Esophagus squamous epithelium (tissue), 5 donors: ENCODE measurements at places on chromosomes 6 and 20.

DNA sequence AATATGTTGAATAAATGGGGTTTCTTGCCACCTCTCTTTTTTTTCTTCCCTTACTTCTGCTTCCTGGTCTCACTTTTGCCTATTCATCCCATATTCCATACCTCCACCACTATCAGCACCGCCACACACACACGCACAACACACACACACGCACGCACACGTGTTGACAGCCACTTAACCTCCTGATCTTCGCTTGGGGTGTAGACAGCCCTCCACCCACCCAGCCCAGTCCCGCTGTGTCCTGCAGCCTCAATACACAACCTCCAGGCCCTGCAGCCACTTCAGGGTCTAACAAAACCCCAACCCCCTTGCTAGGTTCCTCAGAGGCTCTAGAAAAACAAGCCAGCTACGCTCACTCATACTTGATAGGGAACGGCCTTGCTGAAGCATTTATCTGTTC is 72.3 kb downstream of the LINC00237 start:
- DNase-seq: no peak

GRCh38 chr6:10901770-10902169 is 14.9 kb downstream of the SYCP2L start:
- DNase-seq: no peak

DNA sequence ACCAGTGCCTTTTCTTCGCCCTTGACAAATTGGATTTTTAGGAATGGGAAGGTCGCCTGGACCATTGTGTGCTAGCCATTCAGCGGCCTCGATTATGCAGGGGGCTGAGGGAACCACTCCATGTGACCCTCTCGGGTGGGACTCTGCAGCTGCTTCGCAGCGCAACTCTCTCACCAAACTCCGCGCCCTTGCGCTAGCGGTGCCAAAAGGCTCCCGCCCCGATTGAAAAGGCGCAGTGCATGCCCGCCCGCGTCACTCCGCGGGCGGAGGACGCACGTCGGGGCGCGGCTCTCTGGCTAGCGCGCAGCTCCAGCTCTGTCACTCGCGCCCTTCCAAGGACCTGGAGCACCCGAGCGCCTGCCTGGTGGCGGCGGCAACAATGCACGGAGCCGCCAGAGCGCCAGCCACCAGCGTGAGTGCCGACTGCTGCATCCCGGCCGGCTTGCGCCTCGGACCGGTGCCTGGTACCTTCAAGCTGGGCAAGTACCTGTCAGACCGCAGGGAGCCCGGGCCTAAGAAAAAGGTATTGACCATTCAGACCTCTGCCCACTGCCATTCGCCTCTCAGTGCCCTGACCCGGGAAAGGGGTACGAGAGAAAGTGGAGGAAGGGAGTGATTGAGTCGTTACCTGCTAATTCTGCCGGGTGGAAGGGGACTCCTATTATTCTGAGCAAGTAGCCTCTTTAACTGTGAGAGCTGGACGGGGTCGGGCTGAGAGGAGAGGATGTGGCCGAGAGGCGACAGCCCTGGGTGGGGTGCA is at the start of gene PRDM13:
Gene PRDM13, plus strand, starts transcription at position 178 of the 760 bp plus-strand sequence. Its CDS starts 202 bp downstream, at position 380.
- DNase-seq: no peak

DNA sequence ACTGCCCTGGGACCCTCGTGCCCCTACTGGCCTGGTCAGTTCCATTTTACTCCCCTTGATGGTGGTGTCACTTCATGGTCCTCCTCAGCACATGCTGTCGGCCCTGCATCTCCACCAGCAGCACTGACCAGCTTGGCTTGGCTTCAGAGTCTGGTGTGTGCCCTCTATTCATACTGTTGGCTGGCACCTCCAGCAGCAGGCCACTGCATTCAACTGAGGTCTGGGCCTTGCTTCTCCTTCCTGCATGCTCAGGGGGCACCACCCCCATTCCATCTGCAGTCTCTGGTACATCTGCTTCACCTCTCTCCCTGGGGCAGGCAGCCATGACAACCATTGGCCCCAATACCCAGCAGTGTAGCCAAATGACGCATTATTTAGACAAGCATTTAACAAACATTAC is 155.9 kb downstream of the SLC24A3 start:
- no peak for DNase-seq

DNA sequence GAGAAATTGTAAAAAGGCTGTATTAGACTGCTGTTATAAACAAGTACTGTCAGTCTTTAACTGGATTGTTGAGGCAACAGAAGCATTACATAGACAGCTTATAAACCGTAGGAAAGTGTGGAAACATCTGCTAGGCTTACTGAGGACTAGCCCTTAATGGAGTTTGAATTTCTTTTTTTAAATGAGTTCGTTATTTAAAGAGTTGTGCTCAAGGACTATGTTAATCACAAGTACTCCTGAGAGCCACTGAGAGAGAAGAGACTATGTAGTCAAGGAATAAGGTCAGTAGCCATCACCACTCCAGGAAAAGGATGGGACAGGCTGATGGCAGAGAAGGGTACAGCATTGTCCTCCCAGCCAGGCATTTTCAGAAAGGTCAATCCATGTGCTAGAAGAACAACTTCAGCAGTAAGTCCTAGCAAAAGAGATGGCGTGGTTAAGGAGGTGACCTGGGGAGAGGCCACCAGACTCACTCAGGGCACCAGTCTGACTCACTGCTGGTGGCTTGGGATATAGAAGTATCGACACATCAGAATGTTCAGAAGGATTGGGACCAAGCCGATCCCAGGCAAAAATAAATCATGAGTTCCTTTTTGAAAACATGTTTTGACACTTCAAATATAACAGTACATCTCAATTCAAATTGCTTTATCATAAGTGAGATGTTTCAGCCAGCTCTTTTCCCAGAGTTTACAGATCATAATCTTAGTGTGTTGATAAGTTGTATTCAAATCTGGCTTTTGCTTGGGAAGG is 6.4 kb downstream of the RPS12 start:
- no peak for DNase-seq

GRCh38 chr6:135458051-135458450 is 39.5 kb downstream of the AHI1 start:
- no peak for DNase-seq

- DNase-seq: no peak
Observed at GRCh38 chr20:14865169-14865568, 527.8 kb upstream of the FLRT3 start.

DNA sequence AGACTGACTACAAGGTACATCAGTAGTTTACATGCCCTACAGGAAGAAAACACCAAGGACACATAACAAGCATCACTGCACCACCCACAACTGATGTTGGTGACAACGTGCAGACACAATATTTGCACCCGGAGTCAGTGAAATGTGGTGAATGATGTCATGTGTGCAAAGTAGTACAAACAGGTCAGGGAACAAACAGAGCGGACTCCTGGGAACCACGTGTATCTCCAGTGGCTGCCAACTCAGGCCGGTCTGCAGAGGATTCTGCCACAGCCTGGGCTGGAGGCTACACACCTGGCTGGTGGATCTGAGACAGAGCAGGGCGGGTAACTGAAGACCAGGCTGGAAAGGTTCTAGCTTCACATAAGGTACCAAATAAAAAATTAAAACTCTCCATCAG is 28.2 kb upstream of the RPS6KA2 start:
- no peak for DNase-seq

DNA sequence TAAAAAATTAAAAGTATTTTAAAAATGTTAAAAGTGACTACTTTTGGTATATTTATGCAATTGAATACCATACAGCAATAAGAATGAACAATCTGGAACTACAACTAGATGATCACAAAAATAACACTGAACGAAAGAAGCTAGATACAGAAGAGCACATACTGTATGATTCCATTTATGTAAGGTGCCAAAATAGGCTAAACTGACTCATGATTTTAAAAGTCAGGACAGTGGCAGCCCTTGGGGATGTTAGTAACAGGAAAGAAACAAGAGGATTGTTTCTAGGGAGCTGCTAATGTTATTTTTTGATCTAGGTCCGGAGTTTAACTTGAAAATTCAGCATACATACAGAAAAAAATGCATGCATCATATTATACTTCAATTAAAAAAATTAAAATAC is 42.3 kb downstream of the KIF13A start:
- DNase-seq: no peak

GRCh38 chr6:12637960-12638641 is 78.5 kb upstream of the PHACTR1 start:
- no peak for DNase-seq

DNA sequence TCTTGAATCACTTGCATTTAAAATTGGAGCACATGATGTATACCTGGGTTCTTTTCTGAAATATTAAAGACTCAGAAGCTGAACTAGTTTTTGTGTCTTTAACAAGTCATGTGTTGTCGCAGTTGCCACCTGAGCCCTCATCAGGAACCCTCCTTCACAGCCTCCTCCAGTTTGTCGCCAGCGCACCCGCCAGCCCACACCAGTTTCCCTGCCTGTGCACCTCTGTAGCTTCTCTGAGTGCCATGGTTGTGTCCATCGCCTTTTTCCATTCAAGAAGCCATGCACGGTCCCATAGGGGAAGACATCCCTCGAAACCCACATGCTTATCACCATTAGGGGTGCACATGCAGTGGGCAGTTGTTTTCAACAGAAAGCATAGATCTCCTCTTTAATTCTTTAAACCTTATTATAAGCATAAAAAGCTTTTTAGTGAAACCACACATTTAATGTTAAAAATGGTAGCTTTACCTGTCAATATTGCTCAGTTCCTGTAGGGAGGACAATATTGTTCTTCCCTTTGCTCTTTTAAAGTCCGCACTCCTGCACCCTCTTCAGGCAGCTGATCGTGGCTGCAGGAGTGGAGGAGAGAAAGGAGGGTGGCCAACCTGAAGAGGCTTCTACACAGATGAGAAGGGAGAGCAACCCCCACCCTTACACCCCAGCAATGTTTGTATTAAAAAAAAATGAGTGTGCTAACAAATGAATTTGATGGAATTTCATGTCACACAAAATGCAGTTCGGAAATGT is 121.9 kb downstream of the CFAP61 start:
- DNase-seq: no peak

DNA sequence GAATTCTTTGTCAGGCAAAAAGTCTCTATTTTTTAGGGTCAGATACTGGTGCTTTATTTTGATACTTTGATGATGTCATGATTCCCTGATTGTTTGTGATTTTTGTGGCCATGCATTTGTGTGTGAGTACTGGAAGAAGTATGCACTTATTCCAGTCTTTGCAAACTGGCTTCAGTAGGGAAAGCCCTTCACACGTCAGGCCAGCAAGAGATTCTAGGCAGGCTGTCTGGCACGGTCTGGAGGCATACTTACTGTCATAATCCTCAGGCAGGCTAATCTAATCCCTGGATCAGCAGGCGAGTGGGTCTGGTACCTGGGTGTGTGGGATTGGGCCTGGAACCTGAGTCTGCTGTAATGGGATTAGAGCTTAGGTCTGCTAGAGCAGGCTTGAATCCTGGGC is 391.8 kb upstream of the MMS22L start:
- no peak for DNase-seq

DNA sequence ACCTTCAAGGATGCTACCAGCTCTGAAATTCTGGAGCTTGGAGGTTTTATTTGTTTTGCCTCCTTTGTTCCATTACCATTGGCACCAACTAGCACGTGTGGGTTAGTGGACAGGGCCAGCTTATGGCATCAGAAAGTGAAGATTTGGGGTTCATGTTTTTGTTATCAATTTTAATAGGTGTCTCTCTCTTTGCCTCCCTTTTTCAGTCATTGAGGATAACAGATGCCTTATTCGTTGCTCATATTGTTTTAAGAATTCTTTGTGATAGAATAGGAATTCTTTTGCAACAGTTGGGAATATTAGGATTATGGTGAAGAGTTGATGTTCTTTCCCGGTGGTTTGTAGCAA is 22.9 kb downstream of the TMC2 start:
- no peak for DNase-seq

GRCh38 chr20:24589815-24590177 is 120.4 kb downstream of the SYNDIG1 start:
- DNase-seq: no peak

- no peak for DNase-seq
Observed at GRCh38 chr20:50015993-50016770, 33.4 kb downstream of the SNAI1 start.

GRCh38 chr6:148414836-148415235 is 72.2 kb downstream of the SASH1 start:
- no peak for DNase-seq

DNA sequence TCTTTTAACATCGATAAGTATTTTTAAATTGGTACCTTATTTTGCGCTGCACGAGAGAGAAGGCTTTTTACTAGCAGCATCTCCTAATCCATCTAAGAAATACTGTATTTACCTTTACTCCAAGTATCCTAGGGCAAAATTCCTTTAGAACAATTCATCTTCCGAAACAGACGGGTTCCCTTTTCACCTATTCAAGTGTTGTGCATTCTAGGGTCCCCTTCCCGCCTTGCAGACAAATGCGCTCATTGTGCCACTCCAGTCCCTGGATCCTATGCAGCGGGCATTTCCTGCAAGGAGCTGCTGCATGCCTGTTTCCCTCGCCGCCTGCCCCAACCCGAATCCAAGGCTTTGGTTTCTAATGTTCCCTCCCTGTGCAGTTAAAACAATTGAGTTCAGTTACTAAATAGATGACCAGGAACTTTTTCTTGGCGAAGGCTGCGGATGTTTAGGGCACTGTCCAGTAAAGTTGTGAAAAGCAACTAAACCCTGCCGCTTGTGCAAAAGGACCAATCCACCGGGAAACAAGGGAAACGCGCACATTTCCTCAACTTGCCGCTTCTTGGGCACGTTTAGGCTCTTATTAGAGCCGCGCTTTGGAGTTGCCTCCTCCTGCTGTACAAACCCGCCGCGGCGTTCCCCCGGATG is 556 bp upstream of the SCAF8 start:
- DNase-seq: no peak

DNA sequence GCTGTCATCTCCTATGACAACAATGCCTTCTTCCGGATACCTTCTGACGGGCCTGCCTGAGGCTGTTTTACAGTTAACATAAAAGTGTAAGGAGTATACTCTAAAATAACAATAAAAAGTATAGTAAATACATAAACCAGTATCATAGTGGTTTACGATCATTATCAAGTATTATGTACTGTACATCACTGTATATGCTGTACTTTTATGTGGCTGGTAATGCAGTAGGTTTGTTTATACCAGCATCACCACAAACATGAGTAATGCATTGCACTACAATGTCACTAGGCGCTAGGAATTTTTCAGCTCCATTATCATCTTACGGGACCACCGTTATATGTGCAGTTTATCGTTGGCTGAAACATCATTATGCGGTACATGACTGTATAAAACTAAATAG is 76.5 kb downstream of the VEGFA start:
- DNase-seq: no peak
